ENCODE measurements at places on chromosomes 12 and 14. TPM values are rescaled to one million over a fixed set of nuclear protein-coding genes. Genes with fewer than 3 reads are reported as not detected.

Gene TMEM121
- 4.0 TPM for total RNA-seq

- no peak for DNase-seq
Observed at GRCh38 chr12:47088021-47088944, 8.5 kb upstream of the AMIGO2 start.

Gene SMIM41
- not detected for total RNA-seq

Gene MYL2
- 22,131 TPM for total RNA-seq

- no peak for DNase-seq
Observed at GRCh38 chr12:34107016-34107415, 84.7 kb downstream of the ALG10 start.

- DNase-seq, result no peak
Observed at GRCh38 chr12:58976146-58976545, 55.8 kb upstream of the LRIG3 start.

- DNase-seq, result no peak
Observed at GRCh38 chr14:50399251-50400032, 2.8 kb upstream of the CDKL1 start.

GRCh38 chr14:61188978-61189808, 91.9 kb downstream of the TMEM30B start:
- DNase-seq, result peak; percentile 71

GRCh38 chr14:102417001-102417431, 54.3 kb downstream of the TECPR2 start:
- DNase-seq, result no peak

DNA sequence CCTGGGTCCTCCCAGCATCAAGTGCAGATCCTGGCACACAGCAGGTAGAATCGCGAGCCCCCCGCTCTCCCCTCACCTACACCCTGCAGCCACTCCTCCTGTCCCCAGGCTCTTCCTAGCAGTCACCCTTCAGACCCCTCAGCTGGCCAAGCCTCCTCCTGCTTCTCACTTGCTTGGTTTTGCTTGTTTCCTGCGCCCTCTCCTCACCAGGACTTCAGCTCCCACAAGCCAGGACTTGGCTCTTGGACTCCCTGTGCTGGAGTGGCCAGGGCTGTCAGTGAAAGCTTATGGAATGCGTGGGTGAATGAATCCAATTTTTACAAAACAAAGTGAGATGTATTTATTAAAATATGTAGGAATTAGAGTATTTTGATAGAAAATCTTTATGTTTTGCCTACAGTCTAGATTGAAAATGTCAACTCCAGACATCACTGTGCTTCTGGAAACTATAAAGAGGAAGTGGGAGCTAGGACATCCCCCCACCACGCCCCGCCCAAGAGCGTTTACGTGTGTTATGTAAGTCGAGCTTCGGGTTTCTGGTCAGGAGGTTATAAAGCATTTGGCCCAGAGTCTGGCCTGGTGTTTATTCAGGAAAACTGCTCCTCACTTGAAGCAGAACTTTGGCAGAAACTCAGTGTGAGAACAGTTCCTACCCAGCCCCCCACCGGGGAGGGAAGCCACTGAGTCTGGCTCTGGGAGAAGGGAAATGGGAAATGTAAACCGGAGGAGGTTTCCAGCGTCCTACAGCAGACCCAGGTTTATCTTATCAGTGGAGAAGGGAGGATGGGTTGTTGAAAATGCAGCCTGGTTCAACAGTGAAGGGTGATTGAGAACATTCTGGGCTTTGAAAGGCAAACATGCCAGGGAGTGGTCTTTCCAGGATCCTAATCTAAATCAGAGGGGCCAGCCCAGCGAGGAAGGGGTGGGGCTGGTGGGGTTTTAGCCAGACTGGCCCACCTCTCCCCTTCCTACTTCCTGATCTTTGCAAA, 8.8 kb downstream of the ALDH2 start:
- DNase-seq, result peak; percentile 87

DNA sequence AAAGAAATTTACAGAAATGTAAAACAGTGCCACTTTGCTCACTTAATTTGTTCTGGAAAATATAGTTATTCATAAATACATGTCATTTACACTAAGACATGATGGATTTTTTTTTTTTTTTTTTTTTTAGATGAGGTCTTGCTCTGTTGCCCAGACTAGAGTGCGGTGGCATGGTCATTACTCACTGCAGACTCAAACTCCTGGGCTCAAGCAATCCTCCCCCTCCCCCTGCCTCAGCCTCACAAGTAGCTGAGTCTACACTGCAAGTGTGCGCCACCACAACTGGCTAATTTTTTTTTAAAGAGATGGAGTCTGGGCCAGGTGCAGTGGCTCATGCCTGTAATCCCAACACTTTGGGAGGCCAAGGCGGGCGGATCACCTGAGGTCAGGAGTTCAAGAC, 101.2 kb downstream of the PPP2R5C start:
- no peak for DNase-seq

GRCh38 chr14:104197449-104198247, 59.3 kb downstream of the KIF26A start:
- no peak for DNase-seq

GRCh38 chr14:95155045-95155444, 2.3 kb downstream of the DICER1 start:
- DNase-seq, result no peak

Gene ESR2
- 0.47 TPM for total RNA-seq

Gene PLEKHG7
- total RNA-seq, result not detected

- no peak for DNase-seq
Observed at GRCh38 chr12:109919456-109919855, 19.4 kb downstream of the TCHP start.

Gene FAM186B
- 0.47 TPM for total RNA-seq

GRCh38 chr12:69601962-69602685, 8.6 kb downstream of the LRRC10 start:
- DNase-seq, result no peak

- no peak for DNase-seq
Observed at GRCh38 chr12:24584032-24584675, 364.7 kb downstream of the BCAT1 start.

DNA sequence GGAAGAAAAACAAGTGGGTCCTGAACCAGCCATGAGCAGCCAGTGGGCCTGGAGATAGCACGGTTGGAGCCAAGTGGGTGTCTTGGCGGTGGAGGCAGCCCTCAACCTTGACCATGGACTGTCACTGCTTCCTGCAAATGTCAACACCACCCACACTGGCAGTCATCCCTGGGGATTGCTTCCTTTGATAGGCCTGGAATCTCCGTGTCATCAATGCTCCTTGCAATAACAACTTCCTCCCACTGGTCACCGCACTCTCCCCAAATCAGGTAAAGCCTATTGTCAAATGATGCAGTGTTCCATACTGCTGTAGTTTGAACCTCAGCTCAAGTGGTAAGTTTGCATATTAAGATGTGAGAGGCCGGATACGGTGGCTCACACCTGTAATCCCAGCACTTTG, 129.1 kb downstream of the NTF3 start:
- no peak for DNase-seq

Gene SEC23A
- 85.5 TPM for total RNA-seq

Gene MMP19
- 2.1 TPM for total RNA-seq

Gene MYF6
- not detected for total RNA-seq

- DNase-seq, result no peak
Observed at GRCh38 chr12:4412465-4412864, 33.0 kb upstream of the FGF23 start.

Gene CLEC1B
- not detected for total RNA-seq

- DNase-seq, result no peak
Observed at GRCh38 chr14:82230748-82231147, 697.1 kb upstream of the SEL1L start.

- DNase-seq, result no peak
Observed at GRCh38 chr12:66533767-66534166, 145.1 kb downstream of the GRIP1 start.

Gene TBC1D30
- total RNA-seq, result 0.47 TPM

GRCh38 chr12:116236976-116237375, 40.5 kb downstream of the MED13L start:
- DNase-seq, result no peak

GRCh38 chr14:95235351-95235750, 78.0 kb upstream of the DICER1 start:
- no peak for DNase-seq

DNA sequence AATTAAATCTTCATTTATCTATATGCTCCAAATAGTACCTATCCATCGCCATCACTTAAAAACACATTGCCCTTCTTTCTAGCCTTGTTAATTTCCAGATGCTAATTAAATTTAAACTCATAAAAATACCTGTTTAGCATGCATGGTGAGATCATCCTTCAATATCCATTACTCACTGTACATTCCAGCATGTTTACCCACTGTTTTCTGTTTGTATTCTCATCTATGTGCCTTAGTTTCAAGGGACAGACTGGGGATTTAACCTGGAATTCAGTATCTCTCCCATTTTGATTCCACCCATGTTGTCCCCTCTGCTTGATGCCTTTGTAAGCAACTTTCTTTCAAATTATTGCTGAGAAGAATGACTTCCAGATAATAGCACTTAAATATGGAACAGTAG, 208.0 kb downstream of the SPTSSA start:
- DNase-seq, result no peak

DNA sequence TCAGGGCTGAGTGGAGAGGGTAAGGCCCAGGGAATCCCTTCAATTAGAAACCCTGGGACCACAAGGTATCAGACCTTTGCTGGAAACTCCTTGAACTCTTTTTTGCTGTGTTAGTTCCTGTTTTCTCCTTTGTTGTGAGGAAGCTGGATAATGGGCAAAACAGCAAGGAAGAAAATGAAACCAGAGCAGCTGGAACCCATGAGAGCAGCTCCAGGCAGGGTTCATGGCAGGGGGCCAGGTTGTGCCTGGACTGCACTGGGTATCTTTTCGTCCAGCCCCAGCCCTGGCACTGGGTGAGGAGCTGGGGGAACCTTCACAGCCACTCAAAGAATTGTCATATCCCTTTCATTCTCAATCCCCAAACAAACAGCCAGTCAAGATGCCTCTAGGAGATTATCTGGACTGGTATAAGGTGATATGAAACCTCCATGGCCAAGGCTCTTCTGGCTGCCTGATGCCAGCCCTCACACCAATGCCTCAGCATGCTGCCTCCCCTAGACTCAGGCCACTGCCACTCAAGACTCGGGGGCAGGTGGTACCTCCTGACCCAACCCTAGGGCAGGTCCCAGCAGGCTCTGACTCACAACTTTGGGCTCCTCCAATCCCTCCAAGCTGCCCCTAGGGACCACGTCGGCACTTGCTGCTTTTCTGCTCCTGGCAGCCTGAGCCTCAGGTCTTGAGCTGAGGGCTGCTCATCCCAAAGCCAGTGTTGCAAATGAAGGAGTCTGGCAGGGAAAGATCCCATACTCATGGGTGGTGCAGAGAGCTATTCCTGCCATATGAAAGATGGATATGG, 16.5 kb downstream of the FAM186B start:
- peak; percentile 80 for DNase-seq

- DNase-seq, result no peak
Observed at GRCh38 chr12:122368361-122369073, 54.0 kb downstream of the CLIP1 start.

GRCh38 chr12:96053476-96054243, 18.3 kb upstream of the LTA4H start:
- DNase-seq, result no peak

Gene ATF1
- 25.9 TPM for total RNA-seq

GRCh38 chr14:36659010-36659821, 2.4 kb upstream of the PAX9 start:
- no peak for DNase-seq

- DNase-seq, result peak; percentile 87
Observed at GRCh38 chr12:57836442-57837375, 9.8 kb downstream of the CTDSP2 start.

GRCh38 chr12:92898755-92899154, 30.3 kb downstream of the EEA1 start:
- DNase-seq, result no peak

- DNase-seq, result no peak
Observed at GRCh38 chr12:130640901-130641300, 75.2 kb downstream of the RIMBP2 start.

Gene B3GNT4
- not detected for total RNA-seq

GRCh38 chr12:93802293-93802692, 125.1 kb downstream of the CRADD start:
- peak; percentile 60 for DNase-seq

GRCh38 chr12:76057326-76057725, 25.8 kb upstream of the PHLDA1 start:
- no peak for DNase-seq

Gene HOXC11
- not detected for total RNA-seq

DNA sequence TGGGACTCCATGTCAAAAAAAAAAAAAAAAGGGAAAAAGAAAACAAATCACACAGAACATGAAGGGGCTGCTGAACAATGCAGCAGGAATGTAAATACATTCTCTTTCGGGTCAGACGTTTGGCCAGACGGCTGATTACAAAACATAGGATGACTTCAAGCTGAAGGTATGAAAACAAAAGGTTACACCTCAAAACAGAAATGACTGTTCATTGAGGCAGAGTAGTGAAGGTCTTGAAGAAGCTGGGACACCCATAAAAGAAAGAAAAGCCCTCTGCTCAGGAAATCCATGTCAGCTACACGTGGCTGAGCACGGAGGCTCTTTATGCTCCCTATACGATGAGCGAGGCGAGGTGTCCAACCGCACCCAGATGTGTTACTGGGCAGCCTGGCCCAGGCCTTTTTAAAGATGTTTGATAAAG, 37.7 kb downstream of the FGD4 start:
- no peak for DNase-seq

All from left ventricle myocardium superior (tissue), 1 donor.